ENCODE measurements at places on chromosomes 4 and X.

- no peak for DNase-seq
These were observed 2320.6 kb upstream of the AGA start for GRCh38 chr4:179762840-179763239.

DNA sequence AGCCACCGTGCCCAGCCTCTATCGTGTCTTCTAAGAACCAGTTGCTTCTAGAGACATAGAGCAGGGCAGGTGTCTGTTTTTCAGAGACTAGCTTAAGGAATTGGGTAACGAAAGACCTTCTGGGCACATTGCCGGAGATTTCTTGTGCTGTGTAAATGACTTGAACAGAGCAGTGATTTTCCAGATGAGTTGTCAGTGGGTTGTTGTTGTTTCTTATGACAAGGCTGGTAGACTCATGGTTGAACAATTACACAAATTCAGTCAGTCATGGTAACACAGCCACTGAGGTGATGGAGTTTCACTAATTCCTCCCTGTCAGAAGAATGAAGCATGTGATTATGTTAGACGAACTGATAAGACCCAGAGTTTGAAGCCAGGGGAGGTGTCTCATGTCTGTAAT, 20.5 kb upstream of the DDX3X start:
- no peak for DNase-seq

- DNase-seq, result no peak
These were observed 25.5 kb downstream of the CDKN2AIP start for GRCh38 chr4:183469936-183470335.

GRCh38 chr4:138236037-138236436, 6.1 kb downstream of the SLC7A11 start:
- DNase-seq, result no peak

Data from activated CD4-positive, alpha-beta T cell treated with anti-CD3 and anti-CD28 coated beads for 1 hour (primary cell).